Neuronal stem cell (in vitro differentiated cells): ENCODE measurements at places on chromosomes 2 and 18.
A peak's percentile ranks its signal among the peaks of the same experiment; 100 is the strongest.

GRCh38 chr2:105803337-105803736 lies 58.6 kb downstream of the NCK2 start:
- DNase-seq: no peak

- DNase-seq: no peak
These were observed 504.2 kb downstream of the TDRD15 start for GRCh38 chr2:21627938-21628337.

GRCh38 chr18:36470896-36471295 lies 173.4 kb downstream of the FHOD3 start:
- no peak for DNase-seq

DNA sequence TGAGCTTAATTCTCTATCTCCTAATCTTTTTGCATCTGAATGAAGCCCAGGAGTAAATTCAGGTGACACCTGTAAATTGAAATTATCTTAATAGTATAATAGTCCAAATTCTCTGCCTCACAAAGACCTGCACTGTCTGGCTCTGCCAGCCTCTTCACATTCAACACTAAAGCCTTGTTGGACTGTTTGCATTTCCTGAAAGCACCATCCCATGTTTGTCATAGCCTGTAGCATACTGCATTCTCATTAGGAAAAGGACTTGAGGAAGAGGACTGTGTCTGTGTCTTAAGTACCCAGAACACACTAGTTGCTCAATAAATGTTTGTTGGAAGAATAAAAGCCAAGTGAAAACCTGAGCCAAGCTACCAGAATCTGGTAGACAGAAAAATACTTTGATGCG lies 42.9 kb upstream of the GRHL1 start:
- no peak for DNase-seq

DNA sequence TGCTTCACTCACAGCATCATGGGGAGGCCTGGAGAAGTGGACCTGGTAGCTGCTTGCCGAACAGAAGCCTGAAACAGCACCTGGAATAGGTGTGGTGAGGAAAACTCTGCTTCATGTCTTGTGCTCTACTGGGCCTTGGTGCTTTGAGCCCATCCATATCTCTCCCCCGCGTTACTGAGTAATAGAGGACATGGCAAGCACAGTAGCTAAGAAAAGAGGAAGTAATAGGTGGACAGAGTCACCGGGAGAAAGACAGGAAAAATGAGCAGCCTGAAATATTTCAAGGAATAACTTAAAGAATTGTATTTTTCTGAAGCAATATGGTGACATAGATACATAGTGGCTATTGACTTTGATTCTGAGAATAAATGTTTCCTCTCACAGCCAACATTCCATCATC lies 14.0 kb upstream of the HNMT start:
- no peak for DNase-seq

DNA sequence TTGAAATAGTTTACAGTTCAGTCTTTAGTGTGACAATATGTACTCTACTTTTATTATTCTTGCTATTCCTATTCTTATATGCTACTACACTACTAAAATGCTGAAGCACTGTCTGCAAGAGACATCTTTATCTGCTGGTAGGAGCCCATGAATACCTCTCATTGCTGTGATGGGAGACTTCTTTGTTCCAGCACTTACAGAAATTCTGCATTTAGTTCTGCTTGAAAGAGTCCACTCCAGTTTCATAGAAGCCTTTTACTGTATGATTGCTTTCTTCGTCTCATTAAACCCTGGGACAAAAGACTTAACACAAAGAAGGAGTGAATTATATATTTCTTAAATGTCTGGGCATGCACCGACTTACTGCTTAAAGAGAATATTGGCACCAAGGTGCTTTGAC lies 272.7 kb downstream of the CD226 start:
- DNase-seq: no peak

DNA sequence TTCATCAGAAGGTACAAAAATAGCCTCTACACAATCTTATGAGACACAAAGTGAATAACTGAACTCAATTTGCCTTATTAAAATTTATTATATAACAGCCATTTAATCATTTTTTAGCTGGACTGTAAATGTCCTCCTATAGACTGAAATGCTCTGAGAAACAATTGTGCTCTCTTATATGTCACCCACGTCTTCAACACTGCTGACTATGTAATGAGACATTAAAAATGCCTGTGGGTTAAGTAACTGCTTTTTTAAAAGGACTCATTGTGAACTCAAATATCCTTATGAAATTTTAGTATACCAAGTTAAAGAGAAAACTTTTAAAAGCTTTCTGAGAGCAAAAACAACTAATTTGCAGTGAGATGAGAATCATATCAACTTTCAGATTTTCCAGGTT lies 10.4 kb upstream of the GALNT1 start:
- no peak for DNase-seq

DNA sequence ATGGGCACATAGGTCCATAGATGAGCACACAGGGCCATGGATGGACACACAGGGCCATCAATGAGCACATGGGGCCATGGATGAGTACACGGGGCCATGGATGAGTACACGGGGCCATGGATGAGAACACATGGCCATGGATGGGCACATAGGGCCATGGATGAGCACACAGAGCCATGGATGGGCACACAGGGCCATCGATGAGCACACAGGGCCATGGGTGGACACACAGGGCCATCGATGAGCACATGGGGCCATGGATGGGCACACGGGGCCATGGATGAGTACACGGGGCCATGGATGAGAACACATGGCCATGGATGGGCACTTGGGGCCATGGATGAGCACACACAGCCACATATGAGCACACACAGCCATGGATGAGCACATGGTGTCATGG lies 192.6 kb upstream of the HDAC4 start:
- DNase-seq: no peak

DNA sequence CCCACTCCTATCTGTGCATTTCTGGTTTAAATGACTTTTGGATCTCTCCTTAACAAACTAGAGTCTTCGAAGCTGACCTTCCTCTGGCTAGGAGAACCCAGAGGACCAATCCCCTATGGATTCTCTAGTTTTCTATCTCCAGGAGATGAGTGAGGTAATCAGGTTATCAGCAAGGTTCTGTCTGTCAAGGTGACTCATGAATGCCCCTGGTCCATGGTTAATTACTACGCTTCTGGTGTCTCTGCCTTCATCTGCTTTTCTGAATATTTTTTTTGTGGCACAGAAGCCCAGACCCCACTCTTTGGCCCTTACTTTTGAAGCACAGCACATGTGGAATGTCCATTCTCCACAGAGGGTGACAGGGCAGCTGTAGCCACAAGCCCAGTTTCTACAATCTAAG lies 897.9 kb upstream of the KLHL29 start:
- DNase-seq: peak; percentile 11

- no peak for DNase-seq
These were observed 308.7 kb downstream of the LPIN1 start for GRCh38 chr2:12054956-12055618.

GRCh38 chr2:71136174-71136573 lies 5.7 kb downstream of the MPHOSPH10 start:
- no peak for DNase-seq
